Suprapubic skin (tissue), 4 donors: ENCODE measurements at places on chromosomes 6 and 20. TPM values are rescaled to one million over a fixed set of nuclear protein-coding genes. Genes with fewer than 3 reads are reported as not detected.

GRCh38 chr6:37517411-37517812 lies 17.7 kb upstream of the CCDC167 start:
- no peak for DNase-seq
- no peaks in the 10 kb centered on the region for H3K36me3 ChIP-seq
- peaks cover 50% of the 10 kb centered on the region for H3K27me3 ChIP-seq
- H3K27ac ChIP-seq: no peak overlapping the region
- no peak overlapping the region for H3K4me3 ChIP-seq

DNA sequence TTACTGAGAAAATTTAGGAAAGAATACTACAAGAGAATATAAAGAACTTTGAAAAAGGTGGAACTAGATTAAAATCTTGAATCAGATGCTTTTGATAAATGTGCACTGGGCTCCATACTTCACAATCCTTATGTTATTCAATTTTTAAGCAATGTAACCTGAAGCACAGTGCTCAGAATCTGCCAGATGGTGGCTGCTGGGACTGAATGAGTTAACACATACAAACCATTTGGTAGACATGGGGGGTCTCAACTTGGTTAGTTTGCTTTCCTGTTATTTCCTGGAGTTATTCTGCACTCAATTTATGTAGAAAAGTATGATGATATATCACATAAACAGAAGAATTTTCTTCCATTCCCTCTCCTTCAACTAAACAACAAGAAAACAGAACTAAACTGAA lies 326.5 kb downstream of the RNGTT start:
- no peaks in the 10 kb centered on the region for H3K27me3 ChIP-seq
- no peak for DNase-seq
- no peaks in the 10 kb centered on the region for H3K36me3 ChIP-seq
- H3K27ac ChIP-seq: no peak overlapping the region
- no peak overlapping the region for H3K4me3 ChIP-seq

DNA sequence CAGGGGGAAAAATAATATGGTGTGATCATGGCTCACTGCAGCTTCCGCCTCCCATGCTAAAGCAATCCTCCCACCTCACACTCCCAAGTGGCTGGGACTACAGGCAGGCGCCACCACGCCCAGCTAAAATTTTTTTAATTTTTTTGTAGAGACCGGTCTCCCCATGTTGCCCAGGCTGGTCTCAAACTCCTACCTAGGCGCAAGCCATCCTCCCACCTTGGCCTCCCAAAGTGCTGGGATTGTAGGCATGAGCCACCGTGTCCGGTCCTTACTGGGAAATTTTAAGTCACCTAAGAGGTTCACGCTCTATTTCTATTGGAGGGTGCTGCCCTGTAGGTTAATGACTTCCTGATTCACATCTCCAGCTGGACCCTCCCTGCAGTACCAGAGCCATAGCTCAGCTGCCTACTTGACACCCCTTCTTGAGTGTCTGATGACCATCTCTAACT lies 626 bp upstream of the CDK5RAP1 start:
- H3K36me3 ChIP-seq: peaks cover 3% of the 10 kb centered on the region
- H3K27ac ChIP-seq: no peak overlapping the region
- H3K27me3 ChIP-seq: no peaks in the 10 kb centered on the region
- peak overlapping the region; percentile 80 for H3K4me3 ChIP-seq
- no peak for DNase-seq
- H3K4me1 ChIP-seq: peaks cover 26% of the 10 kb centered on the region

DNA sequence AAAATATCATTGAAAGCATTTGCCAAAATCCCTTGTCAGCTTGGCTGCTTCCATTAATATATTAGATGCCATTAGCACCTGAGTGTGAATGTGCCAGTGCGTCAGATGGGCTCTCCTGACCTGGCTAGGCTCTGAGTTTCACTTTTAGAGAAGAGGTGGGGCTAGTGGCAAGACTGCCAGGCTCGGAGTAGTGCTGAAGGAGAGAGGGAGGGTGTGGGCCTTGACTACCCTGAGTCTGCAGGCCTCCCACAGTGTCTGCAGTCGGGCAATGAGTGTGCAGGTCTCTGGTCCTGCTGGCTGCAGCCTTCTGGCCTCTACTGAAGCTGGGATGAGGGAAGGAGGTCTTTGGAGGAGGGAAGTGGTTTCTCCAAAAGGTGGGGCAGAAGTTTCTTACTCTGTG lies 34.6 kb upstream of the PNPLA1 start:
- peaks cover 36% of the 10 kb centered on the region for H3K36me3 ChIP-seq
- no peak overlapping the region for H3K27ac ChIP-seq
- DNase-seq: no peak
- no peak overlapping the region for H3K4me3 ChIP-seq

DNA sequence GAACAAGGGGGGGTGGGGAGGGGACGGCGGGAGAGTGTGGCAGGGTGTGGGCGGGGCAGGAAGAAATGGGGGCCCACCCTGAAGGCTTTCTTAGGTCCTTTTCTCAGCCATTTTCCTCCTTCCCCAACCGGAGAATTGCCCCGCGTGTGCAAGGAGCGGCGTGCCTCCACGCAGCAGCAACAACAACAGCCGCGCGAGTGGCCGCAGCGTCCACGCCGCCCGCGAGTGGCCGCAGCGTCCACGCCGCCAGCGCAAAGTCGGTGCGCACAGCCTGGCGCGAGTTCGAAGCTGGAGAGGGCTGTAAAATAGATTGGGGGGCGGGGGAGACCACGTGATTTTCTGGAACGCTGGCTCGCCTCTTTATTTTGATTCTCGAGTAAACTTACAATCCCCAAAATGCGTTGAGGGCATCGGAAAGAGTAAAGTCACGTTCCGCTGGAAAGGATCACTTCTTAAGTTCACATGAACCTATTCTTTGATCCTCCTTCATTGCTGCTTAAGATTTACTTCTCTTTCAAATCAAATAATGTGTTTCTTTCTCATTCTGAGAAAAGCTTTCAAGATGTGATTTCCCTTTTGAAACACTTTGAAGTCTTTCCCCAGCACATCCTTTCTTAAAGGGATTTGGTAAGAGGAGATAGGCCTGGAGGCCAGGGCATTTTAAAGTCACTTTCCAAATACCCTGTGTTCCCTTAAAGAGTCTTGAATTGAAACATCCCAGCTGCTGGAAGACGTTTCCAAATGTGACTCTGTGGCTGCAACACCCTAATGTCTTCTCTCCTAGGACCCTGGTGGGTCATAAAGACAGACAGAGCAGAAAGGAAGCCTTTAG lies 66.7 kb upstream of the ZNF217 start:
- no peaks in the 10 kb centered on the region for H3K36me3 ChIP-seq
- DNase-seq: no peak
- H3K4me3 ChIP-seq: peak overlapping the region; percentile 47
- H3K27ac ChIP-seq: peak overlapping the region; percentile 73
- no peaks in the 10 kb centered on the region for H3K27me3 ChIP-seq
- H3K4me1 ChIP-seq: peaks cover 48% of the 10 kb centered on the region

The STX11 gene
- 21.1 TPM for total RNA-seq

DNA sequence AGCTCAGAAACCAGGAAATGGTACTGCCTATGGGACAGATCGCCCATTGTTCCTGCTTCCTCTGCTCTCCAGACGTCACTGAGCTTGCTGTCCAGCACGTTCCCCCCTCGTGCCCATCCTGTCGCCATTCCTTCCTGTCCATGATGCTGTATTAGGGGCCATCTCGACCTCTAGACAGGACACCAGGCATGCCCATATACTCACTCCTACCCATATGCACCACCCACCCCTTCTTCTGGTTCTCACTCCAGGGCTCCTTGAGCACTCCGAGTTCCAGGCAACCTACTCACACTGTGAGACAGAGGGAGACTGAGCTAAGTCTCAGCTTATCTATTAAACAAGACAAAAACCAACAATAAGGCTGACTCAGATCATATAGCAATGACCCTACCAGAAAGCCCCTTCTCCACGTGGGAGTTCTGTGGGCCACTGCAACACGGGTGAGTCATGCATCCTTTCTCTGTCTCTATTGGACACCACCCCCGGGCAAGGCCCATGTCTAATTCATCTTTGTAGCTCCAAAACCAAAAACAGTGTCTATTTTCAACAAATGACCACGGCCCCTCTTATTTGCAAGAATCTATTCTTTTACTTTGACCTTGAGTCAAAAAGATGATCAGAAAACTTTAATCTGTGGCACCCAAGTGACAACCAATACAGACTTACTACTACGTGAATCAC lies 65.7 kb downstream of the PSMG4 start:
- peaks cover 10% of the 10 kb centered on the region for H3K4me1 ChIP-seq
- no peak overlapping the region for H3K4me3 ChIP-seq
- H3K27me3 ChIP-seq: no peaks in the 10 kb centered on the region
- no peak for DNase-seq

DNA sequence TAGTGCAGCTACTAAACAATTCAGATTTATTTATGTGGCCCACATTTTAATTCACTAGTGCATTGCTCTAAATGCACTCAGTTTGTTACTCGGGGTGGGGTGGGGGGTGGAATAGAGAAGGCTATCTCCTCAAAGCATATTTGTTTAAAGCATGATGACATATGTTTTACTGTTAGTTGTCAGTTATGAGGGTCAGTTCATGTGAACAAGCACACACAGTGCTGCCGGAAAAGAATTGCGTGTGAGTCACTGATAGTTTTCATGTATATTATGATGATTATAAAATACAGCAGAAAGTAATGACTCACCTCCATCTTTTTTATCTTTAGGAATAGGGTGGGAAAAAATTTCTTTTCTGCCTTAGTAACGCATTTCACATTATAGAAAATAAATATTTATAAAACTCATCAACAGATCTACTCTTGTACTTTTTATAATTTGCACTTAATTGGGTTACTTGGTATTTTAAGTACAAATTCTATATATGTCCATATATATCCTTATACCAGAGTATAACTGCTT lies 42.2 kb upstream of the STXBP5 start:
- H3K36me3 ChIP-seq: no peaks in the 10 kb centered on the region
- H3K27me3 ChIP-seq: no peaks in the 10 kb centered on the region
- no peak overlapping the region for H3K27ac ChIP-seq
- no peaks in the 10 kb centered on the region for H3K4me1 ChIP-seq

DNA sequence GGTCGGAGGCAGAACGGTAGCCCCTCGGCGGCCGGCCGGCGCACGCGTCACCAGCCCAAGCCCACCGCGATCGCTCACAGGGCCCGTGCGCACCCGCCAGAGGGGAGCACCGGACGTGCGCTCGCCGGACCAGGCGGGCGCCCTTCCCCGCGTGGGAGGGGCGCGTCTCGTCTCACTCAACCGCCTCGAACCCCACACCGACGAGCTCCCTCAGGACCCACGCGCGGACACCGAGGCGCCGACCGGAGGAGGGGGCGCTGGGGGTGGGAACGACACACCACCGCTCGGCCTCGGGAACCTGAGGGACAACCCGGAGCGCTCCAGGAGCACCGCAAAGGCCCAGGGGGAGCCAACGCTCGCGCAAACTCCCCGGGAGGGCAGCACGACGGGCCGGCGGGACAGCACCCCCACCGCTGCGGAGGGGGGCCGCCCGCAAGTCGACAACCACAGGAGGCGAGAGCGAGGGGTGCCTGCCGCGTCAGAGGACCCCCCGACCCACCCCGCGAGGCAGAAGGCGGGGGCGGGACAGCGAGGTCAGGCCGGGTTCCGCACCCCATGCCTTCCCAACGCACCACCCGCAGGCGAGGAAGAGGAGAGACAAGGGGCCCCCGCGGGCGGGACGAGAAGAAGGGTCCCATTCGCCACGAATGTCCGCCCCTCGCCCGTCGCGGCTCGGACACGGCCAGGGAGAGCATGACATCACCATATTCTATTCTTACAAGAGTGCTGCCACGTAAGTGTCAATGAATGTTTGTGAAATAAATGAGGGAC lies 512.7 kb upstream of the ZNF337 start:
- no peaks in the 10 kb centered on the region for H3K36me3 ChIP-seq
- DNase-seq: peak; percentile 47
- no peak overlapping the region for H3K27ac ChIP-seq
- H3K27me3 ChIP-seq: peaks cover 52% of the 10 kb centered on the region
- peak overlapping the region; percentile 44 for H3K4me3 ChIP-seq
- H3K4me1 ChIP-seq: peaks cover 20% of the 10 kb centered on the region

- no peaks in the 10 kb centered on the region for H3K36me3 ChIP-seq
- no peak overlapping the region for H3K27ac ChIP-seq
- no peak overlapping the region for H3K4me3 ChIP-seq
- no peaks in the 10 kb centered on the region for H3K27me3 ChIP-seq
- no peak for DNase-seq
Observed at GRCh38 chr6:11343963-11344723, 111.7 kb upstream of the NEDD9 start.

GRCh38 chr6:158780988-158781691 lies 38.0 kb downstream of the EZR start:
- H3K36me3 ChIP-seq: peaks cover 70% of the 10 kb centered on the region
- peaks cover 23% of the 10 kb centered on the region for H3K4me1 ChIP-seq
- H3K27ac ChIP-seq: peak overlapping the region; percentile 58
- no peak overlapping the region for H3K4me3 ChIP-seq
- DNase-seq: no peak
- no peaks in the 10 kb centered on the region for H3K27me3 ChIP-seq

GRCh38 chr6:69735027-69735426 lies 61.8 kb downstream of the LMBRD1 start:
- no peaks in the 10 kb centered on the region for H3K27me3 ChIP-seq
- no peak overlapping the region for H3K27ac ChIP-seq
- peaks cover 9% of the 10 kb centered on the region for H3K36me3 ChIP-seq
- no peaks in the 10 kb centered on the region for H3K4me1 ChIP-seq

The BANF2 gene
- not detected for total RNA-seq

DNA sequence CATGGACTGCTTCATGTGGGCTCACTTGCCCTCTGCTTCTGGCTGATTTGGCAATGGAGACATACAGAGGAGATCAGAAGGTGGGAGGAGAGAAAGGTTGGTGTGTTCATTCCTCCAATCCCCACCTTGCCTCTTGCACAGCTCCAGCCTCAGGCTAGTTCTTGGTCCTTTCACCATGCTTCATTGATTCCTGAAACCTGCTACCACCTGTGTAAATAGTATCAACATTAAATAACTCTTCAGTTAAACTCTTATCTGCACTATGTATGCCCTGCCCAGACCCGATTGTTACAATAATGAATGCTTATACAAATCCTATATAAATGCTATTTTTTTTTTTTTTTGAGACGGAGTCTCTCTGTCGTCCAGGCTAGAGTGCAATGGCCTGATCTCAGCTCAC lies 174.5 kb downstream of the CD83 start:
- H3K4me1 ChIP-seq: no peaks in the 10 kb centered on the region
- H3K27ac ChIP-seq: no peak overlapping the region
- H3K36me3 ChIP-seq: no peaks in the 10 kb centered on the region
- DNase-seq: no peak
- H3K4me3 ChIP-seq: no peak overlapping the region

DNA sequence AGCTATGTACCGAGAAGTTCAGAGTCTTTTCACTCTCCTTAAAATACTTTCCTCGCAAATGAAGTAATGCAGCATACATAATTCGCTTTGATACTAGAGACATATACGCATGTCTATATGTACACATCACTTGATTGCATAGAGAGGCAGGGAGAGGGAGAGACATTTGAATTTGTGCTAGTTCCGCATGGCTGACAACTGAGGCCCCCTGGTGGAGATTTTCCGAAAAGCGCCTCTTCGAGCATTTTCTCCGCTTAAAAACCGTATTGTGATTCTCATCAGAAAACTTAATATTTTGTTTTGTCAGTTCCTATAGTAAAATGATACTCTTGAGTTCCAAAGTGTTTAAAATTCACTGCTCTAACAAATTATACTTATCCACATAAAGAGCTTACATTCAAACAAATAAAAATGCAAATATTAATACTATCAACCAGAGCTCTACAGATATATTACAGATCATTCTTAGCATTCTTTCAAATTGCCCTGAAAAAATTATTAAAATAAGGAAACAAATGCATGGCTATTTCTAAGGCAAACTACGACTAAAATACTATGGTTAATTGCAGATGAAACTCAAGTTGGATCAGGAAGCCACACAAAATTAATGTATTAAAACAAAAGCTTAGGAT lies 637 bp downstream of the MYLK4 start:
- H3K27me3 ChIP-seq: no peaks in the 10 kb centered on the region
- no peak overlapping the region for H3K27ac ChIP-seq
- H3K4me3 ChIP-seq: no peak overlapping the region
- no peaks in the 10 kb centered on the region for H3K4me1 ChIP-seq
